GM04503 (cell line): ENCODE measurements at places on chromosomes 5 and 9.
A peak's percentile ranks its signal among the peaks of the same experiment; 100 is the strongest.

- no peak for DNase-seq
Measured at GRCh38 chr9:95373069-95373681, 55.7 kb upstream of the FANCC start.

DNA sequence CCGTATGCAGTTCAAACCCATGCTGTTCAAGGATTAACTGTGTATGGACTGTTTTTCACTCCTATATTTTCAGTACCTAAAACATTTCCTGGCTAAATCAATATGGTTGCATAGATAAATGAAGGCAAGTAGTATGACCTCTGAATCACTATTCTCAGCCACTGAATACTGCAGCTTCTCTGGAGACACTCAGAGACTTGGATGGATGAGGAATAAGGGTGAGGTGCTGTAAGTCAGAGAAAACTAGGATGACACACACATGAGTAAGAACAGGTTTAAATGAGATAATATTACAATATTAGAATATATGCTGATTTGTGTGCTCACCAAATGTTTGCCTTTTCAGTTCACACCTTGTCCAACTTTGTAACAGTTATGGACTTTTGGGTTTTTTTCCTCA, 26.0 kb upstream of the ANXA1 start:
- no peak for DNase-seq

- DNase-seq = no peak
Measured at GRCh38 chr9:87569518-87569917, 71.9 kb downstream of the DAPK1 start.

GRCh38 chr5:73664796-73665195, 38.8 kb downstream of the ARHGEF28 start:
- DNase-seq = no peak

- no peak for DNase-seq
Measured at GRCh38 chr9:35840881-35841644, 12.0 kb downstream of the TMEM8B start.

DNA sequence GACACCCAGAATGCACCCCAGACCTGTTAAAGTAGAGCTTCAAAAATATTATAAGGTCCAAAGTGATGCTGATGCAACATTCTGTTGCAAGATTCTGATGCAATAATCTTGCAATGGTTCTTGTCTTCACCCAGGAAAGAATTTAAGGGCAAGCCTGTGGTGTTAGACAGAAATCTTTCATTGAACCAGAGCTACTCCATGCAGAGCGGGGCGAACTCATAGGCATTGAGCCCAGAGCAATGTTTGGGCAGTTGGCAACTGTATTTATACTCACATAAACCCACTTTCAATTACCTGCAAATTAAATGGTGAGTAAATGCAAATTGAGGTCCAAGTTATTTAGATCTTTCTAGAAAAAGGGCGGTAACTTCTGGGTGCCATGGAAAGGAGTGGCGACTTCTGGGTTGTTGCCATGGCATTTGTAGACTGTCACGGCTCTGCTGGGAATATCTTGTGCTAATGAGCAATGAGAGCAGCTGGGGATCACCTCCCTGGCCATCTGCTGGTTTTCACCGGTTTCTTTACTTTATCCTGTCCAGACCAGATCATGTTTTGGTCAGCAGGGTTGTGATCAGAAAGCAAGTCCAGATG, 163.4 kb downstream of the ICE1 start:
- DNase-seq = no peak

DNA sequence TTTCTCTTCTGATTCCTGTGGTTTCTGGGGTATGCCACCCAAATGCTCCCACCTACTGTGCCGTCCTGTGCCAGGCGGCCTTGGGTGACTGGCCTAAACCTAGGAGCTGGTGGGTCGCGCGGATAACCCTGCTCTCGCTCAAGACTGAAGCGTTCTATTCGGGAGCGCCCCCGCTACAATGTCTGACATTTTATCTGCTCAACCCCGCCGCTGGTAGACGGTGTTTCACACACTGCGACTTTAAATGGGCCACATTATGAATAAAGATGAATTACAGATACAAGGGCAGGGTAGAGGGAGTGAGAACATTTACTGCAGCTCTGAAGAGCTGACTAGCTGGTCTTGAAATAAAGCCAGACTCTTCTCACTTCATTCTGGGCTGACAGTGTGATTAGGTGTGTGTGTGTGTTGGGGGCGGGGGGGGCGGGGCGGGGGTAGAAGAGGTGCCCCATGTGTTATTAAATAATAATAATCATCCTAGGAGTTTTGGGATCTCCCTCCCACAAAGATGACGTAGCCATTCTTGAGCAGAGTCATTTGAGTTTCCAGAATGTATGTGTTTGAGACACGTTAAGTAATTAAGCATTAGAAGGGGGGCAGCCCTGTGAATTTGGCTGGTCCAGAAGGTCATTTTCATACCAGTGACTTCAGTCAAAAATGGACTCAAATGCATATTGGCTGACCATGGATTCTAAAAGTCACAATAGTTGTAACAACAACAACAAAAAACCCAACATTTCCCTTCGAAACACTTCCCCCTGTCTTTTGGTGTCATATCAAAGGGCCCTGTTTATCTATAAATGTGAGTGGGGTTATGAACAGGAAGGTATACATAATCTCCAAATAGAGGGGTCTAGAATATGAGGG, 1.0 kb upstream of the PTCH1 start:
- no peak for DNase-seq

DNA sequence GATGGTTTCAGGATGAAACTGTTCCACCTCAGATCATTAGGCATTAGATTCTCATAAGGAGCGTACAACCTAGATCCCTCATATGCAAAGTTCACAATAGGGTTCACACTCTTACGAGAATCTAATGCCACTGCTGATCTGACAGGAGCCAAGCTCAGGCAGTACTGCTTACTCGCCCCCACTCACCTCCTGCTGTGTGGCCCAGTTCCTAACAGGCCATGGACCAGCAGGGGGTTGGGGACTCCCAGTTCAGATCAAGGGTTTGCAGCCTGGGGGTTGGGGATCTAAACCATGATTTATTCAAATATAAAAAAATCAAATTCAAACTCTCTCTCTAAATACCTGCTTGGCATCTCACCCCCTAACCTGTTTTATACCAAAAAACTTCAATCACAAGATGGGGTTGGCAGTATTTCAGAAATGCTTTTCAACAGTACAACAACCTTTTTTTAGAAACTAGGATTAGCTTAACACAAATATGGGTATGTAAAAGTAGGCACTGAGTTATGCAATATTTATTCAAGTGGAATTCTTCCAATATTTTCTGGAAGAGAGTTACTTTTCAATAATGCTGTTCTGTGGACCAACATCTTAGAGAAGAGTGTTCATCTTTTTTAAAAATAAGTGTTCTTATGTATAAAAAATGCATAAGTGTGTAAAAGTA, 30.1 kb upstream of the SLC12A2 start:
- peak; percentile 11 for DNase-seq

DNA sequence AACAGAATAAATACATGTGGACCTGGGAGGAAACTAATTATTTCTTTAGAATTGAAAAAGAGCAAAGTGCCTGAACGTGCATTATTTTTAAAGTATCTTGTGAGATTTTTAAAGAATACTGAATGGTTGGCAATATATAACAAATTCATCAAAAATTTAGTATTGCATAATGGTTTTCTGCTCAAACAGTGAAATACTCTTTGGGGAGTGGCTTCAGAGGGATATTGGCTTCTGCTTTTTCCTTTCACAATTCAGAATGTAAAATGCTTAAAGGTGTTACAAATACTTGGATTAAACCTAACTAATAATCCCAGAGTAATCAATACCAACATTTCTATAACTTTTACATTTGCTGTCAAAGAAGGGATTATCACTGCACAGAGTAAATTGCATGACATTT, 379.3 kb upstream of the CHD1 start:
- DNase-seq = no peak

- no peak for DNase-seq
Measured at GRCh38 chr5:174420651-174421407, 303.6 kb upstream of the MSX2 start.
